Fibroblast of upper back skin (primary cell): ENCODE measurements at places on chromosomes 12 and 14.
A peak's percentile ranks its signal among the peaks of the same experiment; 100 is the strongest.

- DNase-seq = no peak
These were observed 88.8 kb downstream of the ATXN7L3B start for GRCh38 chr12:74626397-74626796.

GRCh38 chr12:83573671-83574070 lies 887.0 kb downstream of the TMTC2 start:
- peak; percentile 56 for DNase-seq

DNA sequence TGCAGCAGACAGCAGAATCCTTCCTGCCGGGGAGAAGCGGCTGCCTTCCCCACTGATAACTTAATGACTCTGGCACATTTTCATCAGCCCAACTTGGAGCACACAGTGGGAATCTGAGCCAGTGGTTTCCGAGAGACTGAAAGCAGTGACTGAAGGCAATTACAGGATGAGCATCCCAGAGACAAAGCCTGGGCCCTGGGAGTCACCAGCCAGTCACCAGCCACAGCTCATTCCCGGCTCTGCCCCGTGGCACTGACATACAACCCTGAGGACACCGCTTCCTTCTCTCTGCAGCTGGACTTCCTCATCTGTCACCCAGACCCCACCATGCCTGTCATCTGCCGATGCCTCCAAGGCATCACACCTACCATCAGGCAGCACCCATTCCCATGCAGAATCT lies 192.3 kb downstream of the DPF3 start:
- DNase-seq = peak; percentile 46

DNA sequence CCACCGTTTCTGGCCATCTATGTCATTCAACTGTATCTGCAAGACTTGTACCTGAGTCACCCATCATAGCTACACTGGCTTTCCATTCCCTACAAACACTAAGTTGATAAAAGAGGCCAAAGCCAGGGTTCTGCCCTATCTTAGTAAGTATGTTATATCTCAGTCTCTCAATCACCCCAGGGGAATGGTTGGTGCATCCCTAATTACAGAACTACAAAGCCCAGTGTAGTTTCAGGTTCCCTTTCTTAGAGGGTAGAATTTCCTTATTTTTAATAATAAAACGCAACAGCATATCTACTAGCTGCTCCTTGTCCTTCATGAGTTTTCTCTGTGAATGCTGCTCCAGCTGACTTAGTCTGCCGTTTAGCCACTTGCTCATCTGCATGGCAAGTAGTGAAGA lies 57.6 kb downstream of the ST8SIA1 start:
- DNase-seq = no peak

- DNase-seq = no peak
These were observed 129.8 kb upstream of the TMEM132C start for GRCh38 chr12:128137140-128137539.

- DNase-seq = no peak
These were observed 458.0 kb upstream of the ATP2B1 start for GRCh38 chr12:90166671-90167070.

DNA sequence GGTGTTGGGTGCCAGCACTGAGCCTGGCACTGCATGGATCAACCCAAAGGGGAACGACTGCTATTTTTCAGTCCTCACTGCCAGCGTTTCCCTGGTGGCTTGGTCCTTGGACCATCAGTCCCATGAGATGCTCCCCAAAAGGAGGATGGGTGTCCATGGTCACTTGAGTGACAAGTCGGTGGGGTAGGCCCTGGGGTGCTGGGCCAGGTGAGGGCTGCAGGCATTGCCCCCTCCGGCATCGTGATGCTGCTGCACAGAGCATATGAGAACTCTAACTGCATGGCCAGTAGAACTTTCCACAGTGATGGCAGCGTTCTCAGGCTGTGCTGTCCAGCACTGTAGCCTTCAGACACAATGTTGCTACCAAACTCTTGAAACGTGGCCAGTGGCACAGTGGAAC lies 16.2 kb downstream of the SETD1B start:
- no peak for DNase-seq

GRCh38 chr14:104601786-104602185 lies 2.8 kb downstream of the TMEM179 start:
- peak; percentile 8 for DNase-seq

DNA sequence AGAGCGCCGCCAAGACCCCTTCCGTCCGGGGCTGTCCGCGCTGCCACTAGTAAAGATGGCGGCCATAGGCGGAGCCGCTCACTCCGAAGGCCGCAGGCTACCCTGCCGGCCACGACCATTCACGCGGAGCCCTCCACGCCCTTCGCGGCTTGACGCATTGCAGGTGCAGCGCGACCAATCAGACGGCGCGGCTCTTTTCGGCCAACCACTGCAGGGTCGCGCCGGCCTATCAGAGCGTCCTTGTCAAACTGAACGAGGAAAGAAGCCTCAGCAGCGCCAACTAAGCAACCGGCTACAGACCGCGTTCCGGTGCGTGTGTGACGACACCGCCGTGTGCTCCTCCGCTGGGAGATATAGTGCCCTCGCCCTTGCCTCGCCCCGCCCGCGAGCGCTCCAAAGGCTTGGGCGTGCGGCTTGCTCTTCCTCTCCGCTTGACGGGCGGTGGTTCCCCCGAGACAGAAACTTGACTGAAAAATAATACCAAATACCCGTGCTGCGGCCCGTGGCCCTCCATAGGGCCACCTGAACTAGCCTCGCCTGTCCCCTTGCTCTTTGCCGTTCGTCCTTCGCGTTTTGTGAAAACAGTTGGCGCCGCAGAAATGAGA lies 13.6 kb upstream of the CALM1 start:
- DNase-seq = peak; percentile 100

GRCh38 chr12:22731236-22731635 lies 106.3 kb downstream of the ETNK1 start:
- DNase-seq = peak; percentile 17

- peak; percentile 55 for DNase-seq
These were observed 42.9 kb downstream of the ELK3 start for GRCh38 chr12:96237035-96237434.

GRCh38 chr14:54584097-54584496 lies 17.2 kb downstream of the SAMD4A start:
- DNase-seq = no peak

DNA sequence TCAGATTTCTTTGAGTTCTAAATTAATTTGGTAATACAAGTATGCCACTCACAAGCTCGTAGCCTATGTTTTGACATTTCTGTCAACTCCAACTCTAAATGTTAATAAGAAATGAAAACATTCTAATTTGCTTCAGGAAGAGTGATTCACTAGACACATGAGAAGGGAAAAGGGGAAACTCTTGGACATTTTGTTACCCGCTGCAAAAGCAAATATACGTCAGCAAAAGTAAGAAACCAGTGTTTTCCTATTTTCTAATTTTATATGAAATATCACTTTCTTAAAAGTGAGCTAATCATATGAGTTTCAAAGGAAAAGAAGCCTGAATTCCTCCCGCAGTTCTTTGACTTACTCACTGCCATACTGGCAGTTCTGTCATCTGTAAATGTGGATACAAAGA lies 162.3 kb downstream of the GRIP1 start:
- no peak for DNase-seq

DNA sequence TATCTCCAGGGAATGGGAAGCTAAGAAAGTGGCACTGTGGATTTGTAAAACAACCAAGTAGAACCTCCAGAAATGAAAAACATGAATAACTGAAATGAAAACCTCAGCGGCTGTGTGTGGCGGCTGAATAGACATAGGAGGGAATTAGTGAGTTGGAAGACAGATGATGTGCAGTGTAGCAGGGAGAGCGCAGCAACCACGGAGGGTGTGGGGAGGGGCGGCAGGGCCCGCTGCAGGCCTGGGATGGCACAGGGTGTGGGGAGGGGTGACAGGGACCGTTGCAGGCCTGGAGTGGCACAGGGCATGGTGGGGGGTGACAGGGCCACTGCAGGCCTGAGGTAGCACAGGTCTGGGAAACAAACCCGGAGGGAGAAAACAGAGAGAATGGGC lies 51.1 kb downstream of the BEGAIN start:
- DNase-seq = no peak

DNA sequence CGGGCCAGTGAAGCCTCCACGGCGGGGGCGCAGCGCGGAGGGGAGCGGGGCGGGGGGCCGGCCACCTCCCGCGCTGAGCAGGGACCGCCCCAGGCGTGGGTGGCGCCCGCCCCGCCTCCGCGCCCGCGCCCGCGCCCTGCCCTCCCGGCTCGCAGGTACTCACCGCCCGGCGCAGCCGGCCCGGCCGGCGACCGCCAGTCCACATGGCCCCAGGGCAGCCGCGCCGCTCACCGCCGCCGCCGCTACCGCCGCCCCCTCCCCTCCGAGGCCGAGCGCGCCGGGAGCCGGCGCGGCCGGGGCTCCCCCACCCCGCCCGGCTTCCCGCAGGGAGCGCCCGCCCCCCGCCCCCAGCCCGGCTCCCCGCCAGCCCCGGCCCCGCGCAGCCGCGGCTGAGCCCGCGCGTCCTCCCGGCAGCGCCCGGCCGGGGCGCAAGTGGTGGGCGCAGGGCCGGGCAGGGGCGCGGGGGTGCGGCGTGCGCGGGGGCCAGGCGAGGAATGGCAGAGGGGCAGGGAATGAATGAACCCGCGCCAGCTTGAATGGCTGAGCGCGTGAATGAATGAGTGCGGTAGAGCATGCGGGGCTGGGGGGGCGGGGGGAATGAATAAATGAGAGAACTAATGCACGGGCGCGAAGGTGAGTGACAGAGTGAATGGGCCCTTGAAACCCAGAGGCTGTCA lies at the start of gene BEGAIN:
Gene BEGAIN, minus strand, starts transcription at position 332 of the 677 bp plus-strand sequence. Its CDS starts 127 bp downstream, at position 205.
- DNase-seq = no peak

DNA sequence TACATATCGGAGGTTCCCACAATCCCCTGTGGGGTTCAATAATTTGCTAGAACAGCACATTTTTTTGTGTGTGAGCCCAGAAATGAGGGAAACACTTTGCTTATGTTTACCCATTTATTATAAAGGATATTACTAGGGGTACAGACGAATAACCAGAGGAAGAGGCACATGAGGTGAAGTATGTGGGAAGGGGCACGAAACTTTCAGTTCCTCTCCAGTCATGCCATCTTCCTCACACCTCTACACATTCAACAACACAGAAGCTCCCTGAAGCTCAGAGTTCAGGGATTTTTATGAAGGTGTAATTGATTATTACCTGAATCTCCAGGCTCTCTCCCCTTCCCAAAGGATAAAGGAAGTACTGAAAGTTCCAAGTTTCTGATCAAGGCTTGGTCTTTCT lies 30.2 kb upstream of the DYRK2 start:
- DNase-seq = no peak

GRCh38 chr12:120438495-120439198 lies 734 bp downstream of the COX6A1 start:
- no peak for DNase-seq

DNA sequence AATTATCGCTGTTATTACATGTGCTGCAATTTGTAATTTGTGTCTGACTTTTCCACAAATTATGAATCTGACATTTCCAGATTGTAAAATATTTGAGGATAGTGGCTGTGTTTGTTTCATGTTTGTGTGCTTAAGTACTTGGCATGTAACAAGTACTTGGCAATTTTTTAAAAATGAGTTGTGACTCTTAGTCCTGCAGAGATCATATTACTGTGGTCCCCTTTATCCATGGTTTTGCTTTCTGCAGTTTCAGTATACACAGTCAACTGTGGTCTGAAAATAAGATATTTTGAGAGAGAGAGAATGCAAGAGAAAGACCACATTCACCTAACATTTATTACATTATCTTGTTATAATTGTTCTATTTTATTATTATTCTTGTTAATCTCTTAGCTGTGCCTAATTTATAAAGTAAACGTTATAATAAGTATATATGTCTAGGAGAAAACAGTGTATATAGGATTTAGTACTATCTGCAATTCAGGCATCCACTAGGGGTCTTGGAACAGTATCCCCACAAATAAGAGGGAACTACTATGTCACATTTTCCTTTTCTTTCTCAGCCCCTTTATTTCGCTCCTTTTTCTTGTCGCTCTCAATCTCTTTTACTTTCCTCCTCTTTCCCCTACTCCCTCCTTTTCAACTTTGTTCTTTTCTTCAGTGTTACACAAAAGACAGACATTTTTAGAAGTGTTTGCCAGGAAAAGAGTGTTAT lies 176.1 kb downstream of the FUT8 start:
- DNase-seq = peak; percentile 4

DNA sequence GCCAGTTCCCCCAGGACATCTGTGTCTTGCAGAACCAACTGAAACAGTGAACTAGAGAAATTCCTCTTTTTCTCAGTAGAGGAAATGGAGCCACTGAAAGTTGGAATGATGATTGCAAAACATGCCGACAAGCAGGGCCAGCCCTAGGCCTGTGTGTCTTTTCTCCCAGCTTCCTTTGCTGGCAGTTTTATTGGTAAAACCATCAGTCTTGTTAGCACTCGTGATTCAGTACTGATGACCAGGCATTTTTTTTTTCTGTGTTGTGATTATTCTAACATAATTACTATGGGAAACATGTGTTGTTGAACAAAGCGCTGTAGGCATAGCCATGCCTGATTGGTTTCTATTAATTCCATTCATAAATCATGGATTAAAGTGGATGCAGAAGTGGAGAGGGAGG lies 620.7 kb downstream of the AACS start:
- no peak for DNase-seq

GRCh38 chr12:15122344-15122743 lies 98.9 kb downstream of the RERG start:
- no peak for DNase-seq

DNA sequence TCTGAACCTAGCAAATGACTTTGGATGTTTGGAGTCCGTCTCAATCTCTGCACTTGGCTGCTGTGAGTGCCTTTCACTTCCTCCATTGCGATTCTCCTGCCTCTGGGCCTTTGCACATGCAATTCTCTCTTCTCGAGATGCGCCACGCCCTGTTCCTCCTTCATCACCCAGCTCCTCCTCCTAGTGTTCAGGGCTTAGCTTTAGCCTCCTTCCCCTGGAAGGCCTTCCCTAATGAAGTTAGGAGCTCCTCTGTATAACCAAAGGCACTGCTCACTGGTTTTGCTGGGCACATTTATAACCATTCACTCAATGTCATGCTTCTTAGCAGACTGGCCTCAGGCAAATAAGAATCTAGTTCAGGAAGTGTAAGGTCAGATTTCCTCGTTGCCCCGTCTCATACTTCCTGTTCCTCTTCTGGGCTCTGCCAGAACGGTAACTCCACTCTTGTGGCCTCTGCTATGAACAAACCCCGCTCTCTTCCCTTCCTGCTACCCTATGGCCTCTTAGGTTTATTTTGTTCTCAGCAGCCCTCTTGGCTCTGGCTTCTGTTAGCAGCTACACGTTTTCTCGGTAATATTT lies 171.4 kb downstream of the CRADD start:
- no peak for DNase-seq

- DNase-seq = no peak
These were observed 33.3 kb upstream of the PPM1A start for GRCh38 chr14:60215520-60216420.
